ENCODE measurements at places on chromosomes 11 and 22.

DNA sequence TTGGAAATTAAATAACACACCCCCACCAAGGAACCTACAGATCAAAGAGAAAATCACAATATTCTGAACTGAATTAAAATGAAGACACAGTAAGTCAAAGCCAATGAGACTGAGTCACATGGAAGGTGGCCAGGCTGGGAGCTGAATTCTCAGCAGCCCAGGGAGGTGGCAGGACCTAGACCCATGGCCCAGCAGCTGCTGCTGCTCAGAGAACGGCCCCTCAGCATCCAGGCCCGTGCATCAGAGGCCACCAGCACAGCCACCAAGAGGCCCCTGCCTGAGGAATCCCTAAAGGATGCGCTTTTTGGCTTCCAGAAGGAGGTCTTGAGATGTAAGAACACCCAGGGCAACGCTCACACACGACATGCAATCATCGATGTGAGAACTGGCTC, 35.0 kb downstream of the TBX1 start:
- DNase-seq: no peak

- DNase-seq: no peak
Observed at GRCh38 chr11:104370478-104370877, 206.5 kb upstream of the PDGFD start.

DNA sequence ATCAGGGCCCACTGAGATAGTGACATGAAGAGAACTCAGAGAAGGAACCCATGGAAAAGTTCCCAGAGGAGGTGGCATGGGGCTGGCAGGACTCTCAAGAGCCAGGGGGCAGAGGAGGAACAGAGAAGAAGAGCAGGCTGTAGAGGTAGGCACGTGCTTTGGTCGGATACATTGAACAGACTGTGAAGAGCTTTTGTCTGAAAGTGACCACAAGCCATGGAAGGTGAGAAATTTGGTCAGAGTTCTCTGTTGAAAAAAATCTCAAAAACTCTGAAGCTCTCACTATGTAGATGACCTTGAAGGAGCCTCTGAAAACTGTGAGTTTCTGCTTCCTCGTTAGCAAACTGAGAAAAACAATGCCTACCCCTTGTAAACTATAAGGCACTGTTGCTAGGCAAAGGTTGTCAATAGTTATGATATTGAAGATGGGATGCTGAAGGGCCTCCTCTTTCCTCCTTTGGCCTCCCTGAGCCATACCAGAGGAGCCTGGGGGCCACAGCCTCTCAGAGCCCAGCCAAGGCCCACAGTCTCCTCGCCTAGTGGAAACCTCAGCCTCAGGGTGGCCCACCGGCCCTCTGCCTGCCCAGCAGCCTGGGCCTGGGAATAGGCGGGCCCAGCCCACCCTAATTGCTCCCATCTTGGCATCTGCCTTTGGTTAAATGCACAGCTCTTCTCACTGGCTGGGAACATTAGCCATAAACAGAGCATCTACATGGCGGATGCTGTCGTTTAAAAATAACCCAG, 415.7 kb downstream of the SOX6 start:
- no peak for DNase-seq

DNA sequence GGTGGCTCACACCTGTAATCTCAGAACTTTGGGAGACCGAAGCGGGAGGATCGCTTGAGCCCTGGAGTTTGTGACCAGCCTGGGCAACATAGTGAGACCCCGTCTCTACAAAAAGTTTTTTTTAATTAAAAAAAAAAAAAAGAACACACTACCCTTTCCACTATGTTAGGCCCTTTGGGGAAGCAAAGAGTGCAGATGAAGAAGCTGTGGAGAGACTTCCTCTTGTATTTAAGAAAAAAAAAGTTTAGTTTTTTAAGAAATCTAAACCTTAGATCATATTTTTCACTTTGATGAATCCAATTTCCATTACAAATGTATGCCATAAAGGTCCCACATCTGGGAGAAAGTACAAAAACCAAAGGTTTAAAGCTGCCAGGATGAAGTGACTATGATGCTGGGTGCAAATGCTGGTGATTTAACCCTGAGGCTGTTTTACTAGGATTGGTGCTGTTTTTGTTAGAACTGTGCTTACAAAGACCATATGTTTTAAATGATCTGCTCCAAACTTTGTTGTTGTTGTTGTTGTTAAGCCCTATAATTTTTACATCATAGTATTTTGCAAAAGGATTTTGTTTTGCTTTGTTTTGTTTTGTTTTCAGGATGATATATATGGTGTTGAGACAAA, 28.9 kb upstream of the ACER3 start:
- DNase-seq: no peak

- DNase-seq: no peak
Observed at GRCh38 chr22:17332109-17332800, 37.0 kb upstream of the CECR2 start.

DNA sequence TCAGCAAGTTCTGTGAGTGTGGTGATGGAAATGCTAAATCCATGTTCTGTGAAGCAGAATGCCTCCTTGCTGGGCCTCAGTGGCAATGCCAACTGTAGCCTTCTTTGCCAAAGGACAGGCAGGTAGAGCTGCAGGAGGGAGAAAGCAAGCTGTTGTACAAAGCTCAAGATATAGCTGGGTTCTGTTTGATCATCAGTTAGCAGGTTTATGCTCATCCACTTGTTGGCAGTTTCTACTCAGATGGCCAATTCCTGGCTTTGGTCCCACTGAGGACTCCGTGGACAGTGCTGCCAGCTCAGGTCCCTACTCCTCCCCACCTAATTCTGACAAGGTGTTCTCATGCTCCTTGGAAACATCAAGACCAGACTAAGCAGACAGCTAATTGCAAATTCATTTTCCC, 65.1 kb downstream of the PRSS23 start:
- no peak for DNase-seq

GRCh38 chr11:133381761-133382130, 150.6 kb downstream of the OPCML start:
- DNase-seq: no peak

- no peak for DNase-seq
Observed at GRCh38 chr11:43835104-43835503, 45.5 kb upstream of the ALKBH3 start.

- no peak for DNase-seq
Observed at GRCh38 chr11:7057641-7058040, 31.2 kb upstream of the RBMXL2 start.

- DNase-seq: no peak
Observed at GRCh38 chr11:102391549-102392237, 44.7 kb downstream of the BIRC2 start.

- DNase-seq: no peak
Observed at GRCh38 chr22:43449205-43449830, 37.5 kb downstream of the MPPED1 start.

GRCh38 chr11:35619116-35619854, 1.0 kb downstream of the FJX1 start:
- no peak for DNase-seq

GRCh38 chr22:47587361-47587760, 824.9 kb downstream of the TBC1D22A start:
- no peak for DNase-seq

GRCh38 chr11:101576456-101576855, 7.4 kb downstream of the TRPC6 start:
- DNase-seq: no peak

DNA sequence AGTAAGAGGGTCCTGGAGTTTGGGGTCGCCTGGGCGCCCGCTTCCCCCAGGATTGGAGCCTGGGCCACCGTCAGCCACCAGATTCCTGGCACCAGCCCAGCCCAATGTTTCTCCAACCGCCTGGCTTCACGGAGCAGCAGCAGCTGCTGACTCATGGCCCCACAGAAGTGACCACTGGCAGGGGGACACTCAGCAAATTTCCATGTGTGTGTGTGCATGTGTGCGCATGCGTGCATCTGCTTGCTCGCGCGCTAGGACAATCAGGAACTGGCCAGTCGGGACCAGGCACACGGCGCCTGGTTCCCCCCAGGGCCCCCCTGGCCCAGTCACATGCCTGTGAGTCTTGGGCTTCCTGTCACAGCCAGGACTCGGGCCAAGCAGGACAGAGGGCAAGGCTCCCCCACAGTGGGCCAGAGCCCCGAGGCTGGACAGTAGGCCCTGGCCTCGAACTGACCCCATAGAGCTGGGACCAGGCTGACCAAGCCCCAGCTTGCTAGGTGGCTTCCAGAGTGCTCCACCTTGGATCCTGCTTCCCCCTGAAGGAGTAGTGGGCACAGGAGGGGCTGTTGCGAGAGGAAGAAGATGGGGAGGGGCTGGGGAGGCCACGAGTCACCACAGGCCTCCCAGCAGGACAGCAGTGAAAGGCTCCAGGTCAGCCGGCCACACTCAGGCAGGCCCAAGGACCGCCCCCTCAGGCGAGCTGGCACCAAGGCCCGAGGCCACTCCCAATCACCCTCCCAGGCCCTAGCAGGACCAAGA, 3.2 kb downstream of the CTSD start:
- DNase-seq: no peak

- DNase-seq: no peak
Observed at GRCh38 chr11:82559609-82560008, 174.1 kb downstream of the FAM181B start.

- no peak for DNase-seq
Observed at GRCh38 chr11:95451261-95451660, 220.3 kb upstream of the SESN3 start.

- peak; percentile 5 for DNase-seq
Observed at GRCh38 chr11:15826826-15827225, 529.5 kb downstream of the SOX6 start.

DNA sequence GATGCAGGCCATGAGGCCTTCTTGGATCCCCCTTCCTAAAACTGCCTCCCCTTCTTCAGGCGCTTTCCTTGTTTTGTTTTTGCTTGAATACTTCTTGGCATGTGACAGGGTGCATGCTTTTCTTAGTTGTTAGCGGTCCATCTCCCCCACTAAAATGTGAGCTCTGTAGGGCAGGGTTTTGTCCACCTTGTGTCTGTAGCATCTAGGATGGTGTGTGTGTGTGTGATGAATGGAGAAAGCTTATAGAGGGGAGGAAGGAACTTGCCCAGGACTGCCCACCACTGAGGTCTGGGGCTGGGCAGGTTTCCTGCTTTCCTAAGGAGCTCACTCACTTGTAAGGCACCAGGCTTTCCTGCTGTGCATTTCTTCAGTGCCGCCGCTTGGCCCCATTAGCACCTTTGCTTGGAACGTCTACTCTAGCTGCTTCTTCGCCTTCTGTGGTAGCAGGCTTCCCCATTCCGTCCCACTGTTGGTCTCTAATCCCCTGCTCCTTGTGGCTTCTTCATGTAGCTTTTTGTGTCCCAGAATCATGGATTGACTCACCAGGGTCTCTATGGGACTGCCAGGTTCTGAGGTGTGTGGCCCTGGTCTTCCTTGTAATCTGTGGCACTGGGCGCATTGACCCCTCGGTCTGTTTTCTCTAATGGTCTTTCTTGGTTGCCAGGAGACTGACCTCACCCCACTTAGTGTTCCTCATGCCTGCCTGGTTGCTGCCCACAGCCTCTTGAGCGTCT, 3.3 kb downstream of the DGCR8 start:
- DNase-seq: no peak

GRCh38 chr22:37777122-37777687, 30.5 kb upstream of the GCAT start:
- no peak for DNase-seq

GRCh38 chr22:21026783-21027692, 5.3 kb downstream of the SLC7A4 start:
- DNase-seq: no peak

DNA sequence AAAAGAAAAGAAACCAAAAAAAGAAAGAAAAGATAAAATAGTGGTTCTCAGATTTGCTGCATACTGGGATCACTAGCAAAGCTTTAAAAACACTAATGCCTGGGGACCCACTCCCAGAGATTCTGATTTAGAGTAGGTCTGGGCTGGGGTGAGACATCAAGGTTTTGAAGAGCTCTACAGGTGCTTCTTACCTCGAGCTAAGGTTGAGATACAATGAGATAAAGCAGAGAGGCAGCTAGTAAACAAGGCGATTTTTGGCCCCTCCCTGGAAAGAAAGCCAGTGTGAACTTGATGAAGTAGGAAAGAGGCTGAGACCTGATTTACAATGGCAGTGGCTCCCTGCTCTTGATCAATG, 327.6 kb upstream of the CCDC90B start:
- DNase-seq: no peak

- no peak for DNase-seq
Observed at GRCh38 chr22:50415426-50415825, 59.4 kb downstream of the SBF1 start.

DNA sequence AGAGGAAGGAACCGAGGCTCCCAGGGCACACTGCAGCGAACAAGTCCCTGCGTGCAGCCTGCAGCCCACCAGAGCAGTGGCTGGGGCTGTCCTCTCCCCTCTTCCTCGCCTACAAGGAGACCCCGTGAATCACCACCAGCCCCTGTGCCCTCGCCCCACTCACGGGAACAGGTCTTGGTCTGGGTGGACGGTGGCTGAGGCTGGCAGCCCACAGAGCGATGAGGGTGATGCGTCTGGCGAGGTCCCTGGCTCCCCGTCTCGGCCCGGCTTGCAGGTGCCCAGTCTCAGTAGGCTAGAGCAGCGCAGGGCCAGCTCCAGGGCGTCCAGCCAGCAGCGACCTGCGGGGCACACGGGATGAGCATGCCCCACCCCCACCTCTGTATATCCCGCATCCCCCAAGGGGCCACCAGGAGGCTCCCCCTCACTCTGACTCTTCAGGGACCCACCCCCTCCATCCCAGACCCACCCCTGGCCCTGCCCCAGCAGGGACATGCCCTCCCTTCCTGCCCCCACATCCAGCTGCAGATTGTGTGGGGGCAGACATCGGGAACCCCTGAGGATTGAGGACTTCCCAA, 50.5 kb upstream of the CARS1 start:
- DNase-seq: no peak

DNA sequence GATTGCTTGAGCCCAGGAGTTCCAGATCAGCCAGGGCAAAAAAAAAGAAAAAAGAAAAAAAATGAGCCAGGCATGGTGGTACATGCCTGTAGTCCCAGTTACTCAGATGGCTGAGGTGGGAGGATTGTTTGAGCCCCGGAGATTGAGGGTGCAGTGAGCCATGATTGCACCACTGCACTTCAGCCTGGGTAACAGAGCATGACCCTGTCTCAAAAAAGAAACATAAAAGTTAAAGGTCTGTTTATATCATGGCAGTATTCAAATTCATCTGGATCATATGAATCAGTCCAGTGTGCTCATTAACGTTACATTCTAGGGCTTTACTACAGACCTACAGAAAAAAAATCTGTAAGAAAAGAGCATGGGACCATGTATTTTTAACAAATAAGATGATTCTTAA, 13.9 kb downstream of the HSD17B12 start:
- DNase-seq: no peak

- DNase-seq: no peak
Observed at GRCh38 chr11:83717537-83717936, 431.4 kb upstream of the CCDC90B start.

- peak; percentile 62 for DNase-seq
Observed at GRCh38 chr22:24156913-24157821, 24.1 kb upstream of the SUSD2 start.

GRCh38 chr11:57315491-57315890, 9.3 kb downstream of the TNKS1BP1 start:
- DNase-seq: no peak

GRCh38 chr22:48984639-48985038, 843.0 kb downstream of the BRD1 start:
- DNase-seq: no peak

All from NCI-H1048 (cell line).